CD4-positive, alpha-beta T cell treated with Interleukin-6 for 4 hours (primary cell): ENCODE measurements at places on chromosomes 2 and 18.
A peak's percentile ranks its signal among the peaks of the same experiment; 100 is the strongest.

GRCh38 chr18:58552057-58552461 lies 76.8 kb downstream of the ALPK2 start:
- no peak for DNase-seq

- DNase-seq = no peak
Observed at GRCh38 chr2:16223841-16224177, 283.5 kb downstream of the MYCN start.

DNA sequence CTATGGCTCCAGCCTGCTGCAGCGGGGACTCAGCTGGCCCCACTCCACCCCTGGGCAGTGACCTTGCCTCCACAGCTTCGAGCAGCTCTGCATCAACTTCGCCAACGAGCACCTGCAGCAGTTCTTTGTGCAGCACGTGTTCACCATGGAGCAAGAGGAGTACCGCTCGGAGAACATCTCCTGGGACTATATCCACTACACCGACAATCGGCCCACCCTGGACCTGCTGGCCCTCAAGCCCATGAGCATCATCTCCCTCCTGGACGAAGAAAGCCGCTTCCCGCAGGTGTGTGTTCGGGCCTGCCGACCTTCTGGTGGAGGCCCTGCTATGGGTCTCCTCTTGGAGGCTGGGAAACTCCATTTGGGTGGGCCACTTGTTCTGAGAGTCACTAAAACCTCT lies 48.6 kb downstream of the MYO7B start:
- no peak for DNase-seq

GRCh38 chr18:51946946-51947345 lies 393.1 kb upstream of the DCC start:
- no peak for DNase-seq

- DNase-seq = no peak
Observed at GRCh38 chr2:136091899-136092298, 26.1 kb downstream of the CXCR4 start.

- DNase-seq = peak; percentile 46
Observed at GRCh38 chr2:151238527-151239487, 22.9 kb downstream of the RBM43 start.

- no peak for DNase-seq
Observed at GRCh38 chr2:219916726-219917440, 289.5 kb downstream of the SLC4A3 start.

DNA sequence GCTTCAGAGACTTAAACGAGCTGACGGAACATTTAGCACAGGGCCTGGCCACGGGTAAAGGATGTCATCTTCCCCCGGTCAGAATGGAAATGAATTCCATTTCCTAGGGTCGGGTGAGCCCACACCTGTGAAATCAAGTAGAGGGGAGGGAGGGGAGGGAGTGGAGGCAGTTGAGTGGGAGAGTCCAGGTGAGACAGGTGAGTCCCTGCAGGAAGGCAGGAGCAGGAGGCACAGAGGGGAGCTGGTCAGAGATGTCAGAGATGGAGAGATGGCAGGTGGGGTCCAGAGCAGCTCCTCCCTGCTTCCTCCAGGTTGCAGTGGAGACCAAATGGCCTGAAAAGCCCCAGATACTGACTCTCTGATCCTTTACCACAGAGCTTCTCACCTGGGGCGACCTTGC lies 55.2 kb downstream of the SH3BP4 start:
- DNase-seq = no peak

- DNase-seq = no peak
Observed at GRCh38 chr2:138237667-138238384, 263.7 kb upstream of the SPOPL start.

DNA sequence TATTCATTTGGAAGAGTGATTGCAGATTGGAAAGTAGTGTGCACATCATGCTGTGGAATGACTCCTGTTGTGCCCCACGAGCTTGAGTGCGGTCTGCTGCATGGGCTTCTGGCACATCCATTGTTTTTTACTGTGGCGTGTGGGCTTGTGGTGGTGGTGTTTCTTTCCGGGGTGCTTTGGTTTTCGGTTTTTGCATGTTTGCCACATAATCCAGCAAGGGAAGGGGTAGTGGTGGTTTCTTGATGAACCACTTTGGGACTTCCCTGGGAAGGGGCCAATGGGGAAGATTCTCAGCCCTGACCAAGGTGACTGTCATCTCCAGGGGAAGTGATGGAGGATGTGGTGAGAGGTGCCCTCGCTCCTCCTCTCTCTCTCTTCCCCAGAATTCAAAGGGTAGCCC lies 57.0 kb downstream of the COA5 start:
- DNase-seq = no peak

GRCh38 chr2:72579591-72580180 lies 246.1 kb downstream of the EXOC6B start:
- no peak for DNase-seq

GRCh38 chr2:239787538-239788050 lies 237.5 kb downstream of the NDUFA10 start:
- DNase-seq = no peak

DNA sequence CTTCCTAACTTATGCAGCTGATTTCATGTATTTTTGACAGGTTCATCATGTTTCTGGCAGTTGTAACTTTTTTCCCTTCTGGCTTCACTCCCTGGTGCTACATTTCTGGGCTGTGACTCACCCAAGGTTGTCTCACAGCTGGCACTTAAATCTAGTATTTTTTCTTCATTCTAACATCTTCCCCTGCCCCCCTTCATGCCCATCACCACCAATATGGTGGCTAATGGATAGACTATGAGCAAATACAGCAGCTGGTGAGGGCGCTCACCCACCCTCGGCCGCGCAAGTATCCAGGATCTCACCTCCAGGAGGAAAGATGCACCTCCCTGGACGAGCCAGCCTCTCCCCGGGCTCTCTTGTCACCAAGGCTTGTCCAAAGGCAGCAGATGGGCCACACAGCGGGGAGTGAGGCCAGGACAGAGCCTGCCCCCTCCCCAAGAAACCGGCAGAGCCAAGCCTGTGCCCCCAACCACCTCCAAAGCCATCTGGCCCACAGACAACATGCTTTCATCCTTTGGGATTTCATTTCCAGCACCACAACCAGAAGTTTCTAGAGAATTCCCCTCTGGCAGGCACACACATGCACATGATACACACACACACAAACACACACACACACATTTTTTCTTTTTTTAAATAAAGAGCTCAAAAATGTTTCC lies 39.1 kb downstream of the ATOH8 start:
- no peak for DNase-seq

DNA sequence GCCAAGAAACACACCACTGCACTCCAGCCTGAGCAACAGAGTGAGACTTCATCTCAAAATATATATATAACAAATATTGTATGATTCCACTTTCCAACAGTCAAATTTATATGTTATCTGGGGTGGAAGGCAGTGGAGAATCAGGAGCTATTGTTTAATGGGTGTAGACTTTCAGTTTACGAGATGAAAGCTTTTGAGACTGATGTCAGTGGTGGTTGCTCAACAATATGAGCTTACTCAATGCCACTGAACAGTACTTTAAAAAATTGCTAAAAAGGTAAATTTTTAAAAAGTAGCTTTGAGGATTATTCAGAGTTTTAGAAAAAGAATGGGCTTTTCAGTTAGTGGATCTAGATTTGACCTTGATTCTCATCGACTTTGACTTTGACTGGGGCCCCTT lies 105.9 kb upstream of the ST6GAL2 start:
- DNase-seq = no peak

DNA sequence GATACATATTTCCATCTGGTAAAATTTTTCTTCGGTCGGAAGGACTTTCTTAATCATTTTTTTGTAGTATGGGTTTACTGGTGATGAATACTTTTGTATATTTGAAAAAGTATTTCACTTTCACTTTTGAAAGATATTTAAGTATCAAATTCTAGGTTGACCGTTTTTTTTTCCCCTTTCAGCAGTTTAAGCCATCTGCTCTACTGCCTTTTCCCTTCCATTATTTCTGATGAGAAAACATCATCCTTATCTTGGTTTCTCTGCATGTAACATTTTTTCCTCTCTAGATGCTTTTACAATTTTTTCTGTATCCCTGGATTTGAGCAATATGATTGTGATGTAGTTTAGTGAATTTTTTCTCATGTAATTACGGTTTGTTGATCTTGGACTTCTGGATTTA lies 87.0 kb downstream of the MTX2 start:
- DNase-seq = no peak

GRCh38 chr2:65918760-65919187 lies 486.4 kb upstream of the SPRED2 start:
- no peak for DNase-seq

GRCh38 chr2:128279009-128279408 lies 39.7 kb downstream of the HS6ST1 start:
- no peak for DNase-seq

DNA sequence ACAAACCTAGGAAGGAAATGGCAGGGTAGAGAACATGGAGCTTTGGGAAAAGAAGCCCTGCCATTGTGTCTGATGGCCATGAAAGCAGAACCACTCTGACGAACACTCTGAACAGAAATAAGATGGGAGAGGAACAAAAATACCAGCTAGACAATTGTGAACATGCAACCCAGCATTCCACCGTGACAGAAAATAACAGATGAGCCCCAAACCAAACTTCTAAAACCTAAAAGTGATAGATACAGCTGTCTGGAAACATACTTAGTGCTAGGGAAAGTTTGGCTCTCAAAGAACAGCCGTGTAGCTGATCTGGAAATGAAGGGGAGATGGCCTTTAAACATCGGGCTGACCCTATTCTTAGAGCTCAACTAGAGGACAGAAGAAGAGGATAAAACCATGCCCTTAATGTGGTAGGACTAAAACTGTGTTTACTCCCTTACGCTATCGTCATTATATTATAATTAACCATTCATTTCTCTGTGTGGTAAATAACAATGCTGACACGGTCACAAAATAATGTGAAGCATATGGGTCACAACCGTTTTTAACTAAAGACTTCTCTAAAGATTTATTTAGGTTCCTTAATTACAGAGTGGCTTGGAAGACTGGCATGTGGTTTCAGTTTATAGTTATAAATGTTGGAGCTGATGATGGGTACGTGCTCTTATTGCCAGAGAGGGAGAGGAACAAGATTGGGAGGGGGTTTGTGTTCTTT lies 80.6 kb downstream of the MYO1B start:
- no peak for DNase-seq
